NCI-H345 (cell line): ENCODE measurements at places on chromosomes 4 and X.

DNA sequence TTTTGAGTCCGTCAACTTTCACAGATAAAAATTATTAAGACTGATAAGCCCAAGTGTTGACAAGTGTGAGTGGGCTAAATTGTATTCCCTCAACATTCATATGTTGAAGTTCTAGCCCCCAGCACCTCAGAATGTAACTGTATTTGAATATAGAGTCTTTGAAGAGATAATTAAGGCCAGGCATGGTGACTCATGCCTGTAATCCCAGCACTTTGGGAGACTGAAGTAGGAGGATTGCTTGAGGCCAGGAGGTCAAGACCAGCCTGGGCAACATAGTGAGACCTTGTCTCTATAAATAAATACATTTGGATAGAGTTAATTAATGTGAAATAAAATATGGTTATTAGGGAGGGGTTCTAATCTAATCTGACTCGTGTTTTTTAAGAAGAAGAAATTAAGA lies 29.7 kb upstream of the SLC25A4 start:
- DNase-seq: no peak

DNA sequence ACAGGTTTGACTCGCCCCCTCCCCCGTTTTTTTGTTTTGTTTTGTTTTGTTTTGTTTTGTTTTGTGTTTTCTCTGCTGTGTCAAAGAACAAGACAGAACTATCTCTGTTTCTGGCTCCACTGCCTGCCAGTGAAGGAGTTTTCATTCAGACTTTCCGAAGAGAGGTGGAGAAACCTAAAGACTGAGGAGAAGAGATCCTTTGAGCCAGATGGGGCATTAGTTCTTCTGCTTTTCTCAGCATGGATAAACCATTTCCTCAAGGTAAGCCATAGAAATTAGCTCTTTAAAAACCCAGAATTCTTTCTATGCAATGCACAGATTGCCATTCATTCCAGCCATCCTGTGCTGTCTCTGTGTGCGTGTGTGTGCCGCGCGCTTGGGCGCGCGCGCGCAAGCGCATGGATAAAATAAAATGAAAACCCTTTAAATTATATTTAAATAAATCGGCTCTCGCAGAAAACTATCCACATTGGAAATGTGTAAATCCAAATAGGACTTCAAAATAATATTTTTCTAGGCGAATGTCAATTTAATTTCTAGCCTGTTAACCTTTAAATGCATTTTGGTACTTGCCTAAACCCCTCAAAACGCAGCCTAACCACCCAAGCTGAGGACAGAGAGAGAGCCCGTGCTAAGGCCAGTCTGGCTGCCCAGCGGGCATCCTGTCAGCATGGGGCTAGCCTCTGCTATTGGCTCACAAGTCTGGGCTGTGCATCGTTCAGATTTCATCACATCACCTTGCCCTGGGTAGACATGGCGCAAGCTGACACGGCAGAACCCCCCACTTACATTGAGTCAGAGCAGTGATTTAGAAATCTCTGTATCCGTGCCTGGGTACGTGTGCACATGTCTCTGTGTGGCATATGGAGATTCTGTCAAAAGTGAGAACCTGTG lies 113.0 kb upstream of the VAMP7 start:
- no peak for DNase-seq

GRCh38 chrX:148609515-148610327 lies 109.3 kb downstream of the AFF2 start:
- DNase-seq: no peak

GRCh38 chr4:120816296-120816965 lies 106.1 kb downstream of the PRDM5 start:
- DNase-seq: no peak

DNA sequence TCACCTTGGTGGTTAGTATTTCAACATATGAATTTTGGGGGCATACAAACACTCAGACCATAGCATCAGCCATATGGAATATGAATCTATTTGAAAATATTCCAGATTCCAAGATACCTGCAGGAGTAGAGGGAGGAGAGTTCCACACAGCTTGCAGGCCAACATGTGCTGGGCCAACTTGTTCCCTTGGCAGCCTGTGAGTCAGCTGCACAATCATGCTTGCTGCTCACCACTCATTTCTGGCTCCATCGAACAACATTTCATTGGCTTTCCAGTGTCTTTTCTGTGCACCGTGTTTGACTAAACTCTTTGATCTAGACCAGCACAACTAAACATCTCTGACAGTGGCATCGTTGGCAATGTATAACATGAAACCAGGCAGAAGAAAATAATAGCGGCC lies 282.5 kb upstream of the RASGEF1B start:
- DNase-seq: no peak

GRCh38 chr4:4792466-4792865 lies 67.0 kb upstream of the MSX1 start:
- DNase-seq: no peak

GRCh38 chr4:143294710-143295275 lies 41.9 kb upstream of the GAB1 start:
- no peak for DNase-seq

DNA sequence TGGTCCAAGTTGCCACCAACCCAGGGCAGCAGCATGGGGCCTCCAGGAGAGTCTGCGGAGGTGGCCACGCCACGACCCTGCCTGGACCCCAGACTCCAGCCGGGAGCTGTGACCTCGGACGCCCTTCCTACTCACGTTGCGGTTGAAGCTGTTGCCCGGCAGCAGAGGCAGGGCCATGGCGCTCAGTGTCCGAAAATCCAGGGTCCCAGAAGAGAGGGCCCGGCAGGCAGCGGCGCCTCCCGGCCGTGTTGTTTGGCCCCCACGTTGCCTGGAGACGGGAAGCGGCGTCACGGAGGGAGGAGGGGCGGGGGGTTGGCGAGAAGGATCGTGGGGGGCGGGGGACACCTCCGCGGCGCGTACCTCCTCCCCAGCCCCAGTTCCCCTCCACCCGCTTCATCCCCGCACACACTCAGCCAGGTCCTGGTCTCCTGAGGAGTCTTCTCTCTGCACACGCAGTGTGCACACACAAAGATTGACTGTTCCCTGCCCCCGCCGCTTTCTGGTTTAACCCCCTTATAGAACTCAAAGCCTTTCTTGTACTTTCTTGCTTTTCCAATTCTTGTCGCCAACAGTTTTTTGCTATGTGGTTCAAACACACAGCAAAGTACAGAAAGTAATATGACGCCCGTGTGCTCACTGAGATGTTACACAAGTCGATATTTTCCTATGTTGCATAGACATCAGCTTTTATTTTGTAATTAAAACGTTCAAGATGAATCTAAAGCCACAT lies at the start of gene EFHC2:
TSS of gene EFHC2 (minus strand) at position 261 of the 730 bp plus-strand sequence. CDS start at position 177, 84 bp downstream.
- peak; percentile 3 for DNase-seq

GRCh38 chr4:149923736-149924135 lies 108.1 kb upstream of the IQCM start:
- DNase-seq: no peak

DNA sequence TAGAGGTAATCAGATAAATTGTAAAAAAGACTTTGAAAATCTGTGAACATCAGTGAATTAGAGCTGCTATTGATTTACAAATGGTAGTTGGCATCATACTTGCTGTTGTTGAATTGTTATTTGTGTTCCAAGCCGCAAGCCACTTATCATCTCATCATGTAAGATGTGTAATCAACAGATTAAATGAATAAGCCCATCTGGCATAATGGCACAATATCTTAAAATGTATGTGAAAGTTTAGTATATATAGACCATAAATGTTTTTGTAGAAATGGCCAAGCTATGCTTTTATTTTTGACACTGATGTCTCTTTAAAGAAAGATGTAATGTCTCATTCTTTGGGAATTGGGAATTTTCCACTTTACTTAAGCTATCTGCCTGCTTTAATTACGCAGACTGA lies 682.6 kb upstream of the GNPDA2 start:
- no peak for DNase-seq

GRCh38 chrX:116239944-116240840 lies 69.6 kb downstream of the AGTR2 start:
- peak; percentile 87 for DNase-seq

GRCh38 chr4:33709247-33709646 lies 2535.1 kb downstream of the ARAP2 start:
- DNase-seq: no peak

GRCh38 chrX:2426289-2426882 lies 74.4 kb downstream of the DHRSX start:
- DNase-seq: no peak

DNA sequence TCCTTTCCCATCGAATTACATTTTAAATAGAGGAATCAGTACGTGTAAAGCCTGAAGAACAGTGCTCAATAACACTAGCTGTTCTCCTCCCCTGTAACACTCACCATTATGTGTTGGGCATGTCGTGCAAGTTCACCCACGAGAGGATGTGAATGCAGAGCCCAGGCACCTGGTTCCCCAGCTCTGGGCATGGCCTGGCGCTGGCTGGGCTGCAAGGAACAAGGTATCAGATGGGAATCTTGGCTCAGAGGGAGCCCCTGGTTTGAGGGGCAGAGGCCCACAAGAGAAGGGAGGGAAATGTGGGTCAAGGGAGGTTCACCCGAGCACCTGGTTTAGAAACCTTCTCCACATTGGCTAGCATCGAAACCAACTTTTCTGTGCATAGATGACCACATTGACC lies 41.7 kb upstream of the MTM1 start:
- no peak for DNase-seq

- no peak for DNase-seq
Observed at GRCh38 chr4:156672492-156673305, 298.9 kb downstream of the PDGFC start.

DNA sequence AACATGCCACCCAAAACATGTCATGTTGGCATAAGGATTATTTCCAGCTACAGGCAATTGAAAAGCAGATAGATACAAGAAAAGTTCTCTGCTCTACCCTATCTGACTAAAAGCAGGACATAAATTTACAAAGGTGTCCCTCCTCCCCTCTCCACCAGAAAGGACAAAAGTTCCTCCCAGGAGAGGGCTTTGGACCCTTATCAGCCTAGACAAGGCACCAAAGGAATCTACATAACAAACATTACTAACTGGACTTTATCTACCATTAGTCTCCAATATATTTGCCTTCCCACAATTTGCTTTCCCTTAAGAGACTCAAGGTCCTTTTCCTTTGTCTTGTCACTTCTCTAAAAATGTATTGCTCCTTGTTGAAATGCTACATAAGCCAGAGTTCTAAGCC lies 55.6 kb downstream of the ADGRA3 start:
- no peak for DNase-seq

GRCh38 chrX:7280520-7280919 lies 132.6 kb upstream of the PUDP start:
- no peak for DNase-seq

- no peak for DNase-seq
Observed at GRCh38 chrX:44265559-44265958, 77.9 kb downstream of the EFHC2 start.

GRCh38 chr4:140082391-140082755 lies 71.6 kb downstream of the MAML3 start:
- DNase-seq: no peak

DNA sequence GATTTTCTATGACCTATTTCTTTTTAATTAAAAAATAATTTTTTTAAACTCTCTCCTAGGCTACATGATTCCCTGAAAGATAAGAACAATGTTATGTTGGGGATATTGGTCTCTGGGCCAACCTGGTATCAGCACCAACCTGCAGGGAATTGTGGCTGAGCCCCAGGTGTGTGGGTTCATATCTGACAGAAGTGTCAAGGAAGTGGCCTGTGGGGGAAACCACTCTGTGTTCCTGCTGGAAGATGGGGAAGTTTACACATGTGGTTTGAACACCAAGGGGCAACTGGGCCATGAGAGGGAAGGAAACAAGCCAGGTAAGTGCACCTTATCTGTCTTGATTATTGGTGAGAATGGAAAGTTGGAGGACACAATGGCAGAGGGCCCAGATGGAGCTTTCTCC lies 13.5 kb downstream of the HERC3 start:
- no peak for DNase-seq

- DNase-seq: no peak
Observed at GRCh38 chr4:42446823-42447222, 49.5 kb downstream of the SHISA3 start.

- DNase-seq: no peak
Observed at GRCh38 chr4:168880811-168881595, 129.1 kb downstream of the CBR4 start.

DNA sequence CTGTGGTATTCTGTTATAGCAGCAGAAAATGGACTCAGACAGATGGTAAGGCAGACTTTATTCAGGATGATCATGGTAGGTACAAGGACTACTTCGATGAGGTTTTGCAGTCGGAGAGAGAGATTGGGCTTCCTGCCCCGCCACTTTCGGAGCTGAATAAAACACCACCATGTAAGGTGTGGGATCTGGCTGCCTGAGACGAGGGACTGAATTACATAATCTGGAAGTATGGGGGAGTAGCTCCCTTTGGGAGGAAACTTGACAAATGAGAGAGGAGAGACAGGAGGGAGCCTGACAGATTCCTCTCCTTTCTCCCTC lies 255.5 kb upstream of the GATB start:
- no peak for DNase-seq

GRCh38 chr4:102563000-102563399 lies 61.8 kb downstream of the NFKB1 start:
- DNase-seq: no peak

GRCh38 chrX:19672222-19672812 lies 157.0 kb upstream of the MAP3K15 start:
- DNase-seq: no peak

- DNase-seq: peak; percentile 59
Observed at GRCh38 chr4:133151691-133152329, 2.7 kb downstream of the PCDH10 start.

DNA sequence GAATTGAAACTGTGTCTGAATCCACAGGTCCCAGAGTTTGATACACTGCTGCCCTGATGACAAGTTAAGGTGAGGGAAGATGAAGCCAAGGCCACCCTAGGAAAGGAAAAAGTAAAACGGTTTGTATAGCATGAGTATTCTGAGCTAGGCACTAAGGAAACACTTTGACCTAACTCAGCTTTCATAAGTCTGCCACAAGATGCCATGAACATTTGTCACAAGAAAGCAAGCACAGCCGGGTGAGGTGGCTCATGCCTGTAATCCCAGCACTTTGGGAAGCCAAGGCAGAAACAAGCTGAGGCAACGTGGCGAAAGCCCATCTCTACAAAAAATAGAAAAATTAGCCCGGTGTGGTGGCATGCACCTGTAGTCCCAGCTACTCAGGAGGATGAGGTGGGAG lies 34.2 kb downstream of the ELOVL6 start:
- no peak for DNase-seq

GRCh38 chr4:132297346-132297745 lies 851.7 kb upstream of the PCDH10 start:
- no peak for DNase-seq

DNA sequence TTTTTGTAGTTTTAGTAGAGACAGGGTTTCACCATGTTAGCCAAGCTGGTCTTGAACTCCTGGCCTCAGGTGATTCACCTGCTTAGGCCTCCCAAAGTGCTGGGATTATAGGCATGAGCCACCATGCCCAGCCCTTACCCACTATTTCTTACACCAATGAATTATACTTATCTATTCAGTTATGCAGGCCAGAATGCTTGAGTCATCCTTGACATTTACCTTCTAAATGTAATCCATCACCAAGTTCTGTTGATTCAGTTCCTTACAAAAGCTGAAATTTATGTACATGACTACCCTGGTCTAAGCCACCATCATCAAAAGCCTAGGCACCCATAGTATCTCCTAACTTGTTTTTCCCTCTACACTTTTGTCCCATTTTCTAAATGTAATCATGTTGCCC lies 585.7 kb downstream of the IL15 start:
- no peak for DNase-seq

GRCh38 chrX:8673201-8673600 lies 58.7 kb downstream of the ANOS1 start:
- DNase-seq: no peak

GRCh38 chrX:16628946-16629595 lies 20.9 kb upstream of the S100G start:
- DNase-seq: no peak

- no peak for DNase-seq
Observed at GRCh38 chrX:76433219-76433618, 5.7 kb downstream of the MAGEE1 start.

- DNase-seq: peak; percentile 30
Observed at GRCh38 chr4:186724058-186724863, 605 bp upstream of the FAT1 start.
